ENCODE measurements at places on chromosomes 3 and 15. TPM values are rescaled to one million over a fixed set of nuclear protein-coding genes. Genes with fewer than 3 reads are reported as not detected.

The ZNF80 gene
- 0.11 TPM for total RNA-seq

The LRRC3B gene
- not detected for total RNA-seq

The BSN gene
- 0.11 TPM for total RNA-seq

The COL8A1 gene
- total RNA-seq = not detected

The MOBP gene
- not detected for total RNA-seq

The CPLX3 gene
- total RNA-seq = not detected

Data from SK-MEL-5 (cell line).